AG09319 (cell line): ENCODE measurements at places on chromosomes 5 and 9.

- DNase-seq: no peak
Observed at GRCh38 chr9:131965841-131966240, 113.8 kb downstream of the MED27 start.

GRCh38 chr5:107873877-107874276, 203.1 kb upstream of the EFNA5 start:
- DNase-seq: no peak

DNA sequence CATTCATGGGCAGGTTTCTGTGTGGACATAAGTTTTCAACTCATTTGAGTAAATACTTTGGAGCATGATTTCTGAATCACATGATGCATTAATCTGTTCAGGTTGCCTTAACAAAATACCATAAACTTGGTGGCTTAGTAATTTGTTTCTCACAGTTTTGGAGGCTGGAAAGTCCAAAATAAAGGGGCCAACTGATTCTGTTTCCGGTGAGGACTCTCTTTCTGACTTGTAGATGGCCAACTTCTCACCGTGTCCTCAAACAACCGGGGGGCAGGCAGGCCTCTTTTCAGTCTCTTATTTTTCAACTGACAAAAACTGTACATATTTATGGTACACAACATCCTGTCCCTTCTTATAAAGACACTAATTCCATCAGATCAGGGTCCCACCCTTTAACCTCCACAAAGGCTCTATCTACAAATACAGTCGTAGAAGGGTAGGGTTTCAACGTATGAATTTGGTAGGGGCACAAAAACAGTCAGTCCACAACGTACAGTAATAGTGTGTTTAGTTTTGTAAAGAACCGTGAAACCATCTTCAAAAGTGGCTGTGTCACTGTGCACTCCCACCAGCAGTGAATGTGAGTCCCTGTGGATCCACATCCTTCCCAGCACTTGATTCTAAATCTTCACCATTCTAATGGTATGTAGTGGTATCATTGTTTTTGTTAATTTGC, 37.2 kb downstream of the MLLT3 start:
- no peak for DNase-seq

- no peak for DNase-seq
Observed at GRCh38 chr9:121686930-121687541, 35.6 kb downstream of the DAB2IP start.

- DNase-seq: no peak
Observed at GRCh38 chr9:123523845-123524244, 167.8 kb downstream of the CRB2 start.

GRCh38 chr9:32200896-32201295, 183.5 kb upstream of the ACO1 start:
- DNase-seq: no peak

- DNase-seq: no peak
Observed at GRCh38 chr9:99231711-99232110, 9.6 kb downstream of the SEC61B start.

- DNase-seq: no peak
Observed at GRCh38 chr5:89395111-89395510, 512.1 kb upstream of the MEF2C start.

- DNase-seq: no peak
Observed at GRCh38 chr5:117131048-117131679, 556.5 kb upstream of the SEMA6A start.

- DNase-seq: no peak
Observed at GRCh38 chr9:100357501-100357900, 4.8 kb upstream of the TEX10 start.

- DNase-seq: no peak
Observed at GRCh38 chr5:36602704-36603321, 3.6 kb upstream of the SLC1A3 start.

GRCh38 chr5:158725297-158725851, 374.3 kb downstream of the EBF1 start:
- DNase-seq: no peak

- no peak for DNase-seq
Observed at GRCh38 chr5:149040421-149040820, 22.4 kb downstream of the SH3TC2 start.

- no peak for DNase-seq
Observed at GRCh38 chr5:44506561-44506960, 117.3 kb upstream of the FGF10 start.

GRCh38 chr9:89497978-89498851, at the start of gene SEMA4D:
TSS of gene SEMA4D (minus strand) at chr9:89498113. CDS start at chr9:89405456, 92,657 bp downstream.
- peak; percentile 43 for DNase-seq

DNA sequence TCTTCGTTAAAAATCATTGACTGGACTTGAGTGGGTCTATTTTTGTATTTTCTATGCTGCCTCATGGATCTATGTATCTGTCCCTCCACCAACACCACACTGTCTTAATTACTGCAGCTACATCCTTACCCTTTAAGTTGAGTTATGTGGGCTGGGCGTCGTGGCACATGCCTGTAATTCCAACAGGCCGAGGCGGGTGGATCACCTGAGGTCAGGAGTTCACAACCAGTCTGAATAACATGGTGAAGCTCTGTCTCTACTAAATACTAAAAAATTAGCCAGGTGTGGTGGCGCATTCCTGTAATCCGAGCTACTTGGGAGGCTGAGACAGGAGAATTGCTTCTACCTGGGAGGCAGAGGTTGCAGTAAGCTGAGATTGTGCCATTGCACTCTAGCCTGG, 48.2 kb downstream of the XRCC4 start:
- no peak for DNase-seq

DNA sequence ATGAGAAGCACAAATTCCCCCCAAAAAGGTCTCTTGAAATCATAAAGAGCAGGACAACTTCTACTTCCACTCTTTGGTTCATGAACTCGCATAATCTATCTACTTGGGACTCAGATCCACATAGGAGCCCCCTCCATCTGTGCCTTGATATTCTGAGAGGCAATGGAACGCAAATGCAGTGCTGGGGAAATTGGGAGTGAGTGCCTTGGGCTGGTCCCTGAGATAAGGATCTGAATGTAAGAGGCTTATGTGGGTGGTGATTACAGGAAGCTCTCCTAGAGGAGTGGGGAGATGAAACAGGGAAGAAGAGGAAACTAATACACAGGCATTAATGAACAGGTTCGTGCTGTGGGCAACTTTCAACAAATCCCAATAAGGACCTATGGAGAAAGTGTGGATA, 285.6 kb downstream of the RASEF start:
- DNase-seq: no peak

DNA sequence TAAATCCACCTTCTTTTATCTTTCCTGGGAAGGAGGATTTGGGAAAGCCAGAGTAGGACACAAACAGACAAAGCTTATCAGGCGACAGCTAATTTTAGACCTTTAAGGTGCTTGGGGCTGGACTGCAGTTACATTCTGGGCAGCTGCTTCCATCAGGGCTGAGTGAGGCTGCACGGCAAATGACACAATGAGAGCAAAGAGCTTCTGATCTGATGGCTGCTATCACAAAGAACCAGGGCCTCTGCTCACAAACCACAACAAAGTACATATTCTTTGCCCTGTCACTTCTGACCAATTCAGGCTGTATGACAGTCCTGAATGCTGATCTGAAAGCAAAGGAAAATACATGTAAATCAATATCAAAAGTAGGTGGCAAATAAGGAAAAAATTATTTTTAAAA, 93.1 kb downstream of the MRPS27 start:
- DNase-seq: no peak

DNA sequence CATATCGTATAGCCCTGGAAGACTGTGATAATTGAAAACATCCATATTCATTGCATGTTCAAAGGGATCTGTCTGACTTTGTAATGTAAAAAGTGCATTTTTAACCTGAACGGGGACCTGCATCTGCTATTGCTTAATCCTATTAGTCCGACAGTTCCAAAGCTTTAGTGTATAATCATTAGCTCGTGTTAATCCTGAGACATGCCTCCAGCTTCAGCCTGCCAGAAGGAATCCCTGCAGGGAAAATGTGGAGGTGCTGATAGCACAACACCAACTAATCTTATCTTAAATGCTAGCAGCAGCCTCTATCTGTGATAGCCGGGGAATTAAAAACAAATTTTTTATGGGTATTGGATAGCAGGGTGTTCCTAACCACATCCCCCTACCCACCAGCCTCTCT, 495.2 kb downstream of the TLE4 start:
- DNase-seq: no peak

GRCh38 chr9:115292584-115293279, 174.8 kb upstream of the TNC start:
- DNase-seq: no peak
